ENCODE measurements at places on chromosomes 11 and 22.

DNA sequence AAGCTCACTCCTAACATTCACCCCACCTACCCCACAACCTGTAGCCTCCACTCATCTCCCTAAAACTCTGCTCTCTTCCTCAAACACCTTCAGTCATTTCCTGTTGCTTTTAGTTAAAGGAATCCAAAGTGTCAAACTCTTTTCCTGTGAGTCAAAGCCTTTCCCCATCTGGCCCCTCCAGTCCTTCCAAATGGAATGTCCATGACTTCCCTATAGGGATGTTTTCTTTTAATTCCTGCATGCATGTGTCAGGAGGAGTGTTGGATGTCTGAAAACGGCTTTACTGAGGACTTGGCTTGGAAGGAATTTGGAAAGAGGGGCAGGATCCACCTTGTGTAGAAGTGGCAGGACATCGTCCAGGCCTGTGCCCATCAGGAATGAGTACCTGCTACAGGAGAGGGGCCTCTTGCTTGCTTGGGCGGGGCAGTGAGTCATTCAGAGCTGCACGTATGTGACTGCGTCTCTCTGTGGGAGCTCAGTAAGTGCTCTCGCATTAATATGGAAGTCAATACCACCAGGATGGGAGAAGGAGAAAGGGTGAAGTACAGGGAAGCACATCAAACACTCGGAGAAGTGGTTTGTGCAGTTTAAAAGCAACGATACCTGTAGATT lies 491.9 kb downstream of the OPCML start:
- H3K36me3 ChIP-seq = no peaks in the 10 kb centered on the region
- H3K27ac ChIP-seq = no peak overlapping the region
- peaks cover 2% of the 10 kb centered on the region for H3K27me3 ChIP-seq

- DNase-seq = no peak
- H3K4me1 ChIP-seq = peaks cover 37% of the 10 kb centered on the region
- H3K27ac ChIP-seq = no peak overlapping the region
- no peak overlapping the region for H3K4me3 ChIP-seq
These were observed 4.0 kb downstream of the CCDC88B start for GRCh38 chr11:64343767-64344559.

DNA sequence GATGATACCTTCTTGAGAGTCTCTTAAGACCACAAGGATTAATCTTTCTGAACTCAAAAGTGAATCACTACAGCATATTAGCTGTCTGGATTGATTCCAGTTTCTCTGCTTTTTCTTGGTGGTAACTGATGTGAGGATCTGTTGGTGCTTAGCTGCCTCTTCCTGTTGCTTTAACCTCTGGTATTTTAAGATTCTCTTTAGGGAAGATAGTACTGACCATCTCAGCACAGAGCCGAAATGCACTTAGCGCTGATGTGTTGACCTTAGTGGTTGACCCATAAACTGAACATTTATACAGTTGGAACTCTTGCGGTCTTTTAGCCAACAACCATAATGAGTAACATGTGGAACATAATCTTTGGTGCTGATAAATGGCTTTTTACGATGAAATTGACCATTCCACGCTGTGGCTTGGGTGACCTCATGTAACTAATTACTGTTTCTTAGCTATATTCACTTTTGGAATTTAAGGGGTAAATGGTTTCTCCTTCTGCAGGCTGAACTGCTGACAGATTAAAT lies 33.7 kb downstream of the APLP2 start:
- DNase-seq = no peak
- no peaks in the 10 kb centered on the region for H3K36me3 ChIP-seq
- H3K4me3 ChIP-seq = no peak overlapping the region
- no peak overlapping the region for H3K27ac ChIP-seq
- no peaks in the 10 kb centered on the region for H3K27me3 ChIP-seq
- H3K4me1 ChIP-seq = peaks cover 5% of the 10 kb centered on the region

- no peaks in the 10 kb centered on the region for H3K36me3 ChIP-seq
- no peak overlapping the region for H3K27ac ChIP-seq
- no peaks in the 10 kb centered on the region for H3K27me3 ChIP-seq
- peaks cover 52% of the 10 kb centered on the region for H3K4me1 ChIP-seq
- no peak for DNase-seq
These were observed 88.6 kb downstream of the SNX19 start for GRCh38 chr11:130827451-130828377.

GRCh38 chr11:35150454-35150853 lies 11.5 kb downstream of the CD44 start:
- no peaks in the 10 kb centered on the region for H3K27me3 ChIP-seq
- DNase-seq = no peak
- no peak overlapping the region for H3K27ac ChIP-seq
- no peaks in the 10 kb centered on the region for H3K36me3 ChIP-seq
